ENCODE measurements at places on chromosomes 5 and 9.

DNA sequence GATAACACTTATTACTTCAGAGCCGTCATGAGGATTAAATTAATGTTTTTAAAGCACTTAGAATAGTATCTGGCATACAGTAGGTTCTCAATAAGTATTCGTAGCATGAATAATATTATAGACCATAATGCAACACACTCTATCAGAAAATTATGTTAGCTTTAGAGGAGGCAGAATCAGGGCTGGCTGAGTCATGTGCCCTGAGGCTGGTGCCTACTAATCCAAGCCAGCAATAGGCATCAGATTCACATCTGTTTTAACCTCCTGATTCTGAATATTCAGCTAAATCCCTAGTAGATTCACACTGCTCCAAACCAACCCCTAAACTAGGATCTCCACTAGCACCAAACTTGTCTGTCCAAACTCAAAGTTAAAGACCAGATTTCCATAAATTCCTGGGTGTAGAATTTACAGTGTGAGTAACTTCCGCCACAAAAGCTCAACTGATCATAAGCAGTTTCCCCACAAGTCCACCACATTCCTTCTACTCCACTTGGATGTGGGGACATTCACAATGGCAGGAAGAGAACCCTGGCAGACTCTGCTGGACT is 170.0 kb upstream of the DAPK1 start:
- H3K27me3 ChIP-seq, result no peaks in the 10 kb centered on the region
- no peak overlapping the region for H3K27ac ChIP-seq

DNA sequence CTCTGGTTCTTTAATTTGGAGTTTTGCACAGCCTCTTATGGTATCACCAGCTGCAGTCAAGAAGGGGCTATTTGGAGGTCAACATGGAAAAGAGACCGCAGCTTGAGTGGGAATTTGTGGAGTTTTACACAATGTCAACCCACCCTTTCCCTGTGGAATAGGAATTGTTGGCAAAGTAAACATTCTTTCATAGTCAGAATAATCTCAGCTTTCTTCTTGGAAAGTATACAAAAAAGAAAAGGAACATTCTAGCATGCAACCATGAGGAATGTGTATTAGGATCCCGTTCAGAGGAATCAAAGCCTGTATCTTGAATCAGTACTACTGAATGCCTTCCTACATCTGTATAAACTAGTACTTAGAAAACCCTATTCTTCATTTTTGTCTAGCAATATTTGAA is 107.6 kb downstream of the LURAP1L start:
- H3K4me3 ChIP-seq, result no peak overlapping the region
- DNase-seq, result no peak
- H3K36me3 ChIP-seq, result no peaks in the 10 kb centered on the region
- H3K4me1 ChIP-seq, result no peaks in the 10 kb centered on the region

DNA sequence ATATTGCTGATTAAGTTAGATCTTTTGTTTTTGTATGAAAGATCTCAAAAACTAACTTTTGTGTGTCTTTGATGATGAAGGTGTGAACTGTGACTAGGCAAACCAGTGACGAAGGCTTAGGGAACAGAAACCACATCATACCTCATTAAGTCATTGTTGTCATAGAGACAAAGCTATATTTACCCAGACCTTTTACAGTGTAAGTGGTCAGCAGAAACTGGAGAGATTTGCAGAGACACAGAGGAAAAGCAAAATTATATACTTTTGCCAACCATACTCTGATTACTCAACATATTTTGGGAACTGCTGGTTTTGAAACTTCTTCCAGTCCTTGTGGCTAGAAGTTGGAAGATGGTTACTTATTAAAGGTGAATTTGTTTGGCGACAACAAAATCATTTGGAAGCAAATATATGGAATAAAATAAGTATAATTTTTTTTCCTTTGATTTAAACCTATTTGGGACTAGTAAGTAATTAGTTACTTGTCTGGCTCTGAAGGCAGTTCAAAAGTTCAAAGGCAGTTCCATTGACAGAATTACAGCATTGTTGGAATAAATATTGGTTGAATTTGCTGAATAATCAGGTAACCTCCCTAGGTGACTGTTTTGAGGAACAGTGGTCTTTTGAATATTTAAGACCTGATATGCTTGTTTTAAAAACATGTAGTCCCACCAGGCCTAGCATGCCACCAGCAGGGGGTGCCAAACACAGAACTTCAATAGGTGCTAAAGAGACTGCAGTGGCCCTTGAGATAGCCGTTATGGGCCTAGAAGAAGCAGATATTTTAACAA is 103.8 kb downstream of the RPS23 start:
- DNase-seq, result peak; percentile 62
- H3K27ac ChIP-seq, result no peak overlapping the region
- no peak overlapping the region for H3K4me3 ChIP-seq

DNA sequence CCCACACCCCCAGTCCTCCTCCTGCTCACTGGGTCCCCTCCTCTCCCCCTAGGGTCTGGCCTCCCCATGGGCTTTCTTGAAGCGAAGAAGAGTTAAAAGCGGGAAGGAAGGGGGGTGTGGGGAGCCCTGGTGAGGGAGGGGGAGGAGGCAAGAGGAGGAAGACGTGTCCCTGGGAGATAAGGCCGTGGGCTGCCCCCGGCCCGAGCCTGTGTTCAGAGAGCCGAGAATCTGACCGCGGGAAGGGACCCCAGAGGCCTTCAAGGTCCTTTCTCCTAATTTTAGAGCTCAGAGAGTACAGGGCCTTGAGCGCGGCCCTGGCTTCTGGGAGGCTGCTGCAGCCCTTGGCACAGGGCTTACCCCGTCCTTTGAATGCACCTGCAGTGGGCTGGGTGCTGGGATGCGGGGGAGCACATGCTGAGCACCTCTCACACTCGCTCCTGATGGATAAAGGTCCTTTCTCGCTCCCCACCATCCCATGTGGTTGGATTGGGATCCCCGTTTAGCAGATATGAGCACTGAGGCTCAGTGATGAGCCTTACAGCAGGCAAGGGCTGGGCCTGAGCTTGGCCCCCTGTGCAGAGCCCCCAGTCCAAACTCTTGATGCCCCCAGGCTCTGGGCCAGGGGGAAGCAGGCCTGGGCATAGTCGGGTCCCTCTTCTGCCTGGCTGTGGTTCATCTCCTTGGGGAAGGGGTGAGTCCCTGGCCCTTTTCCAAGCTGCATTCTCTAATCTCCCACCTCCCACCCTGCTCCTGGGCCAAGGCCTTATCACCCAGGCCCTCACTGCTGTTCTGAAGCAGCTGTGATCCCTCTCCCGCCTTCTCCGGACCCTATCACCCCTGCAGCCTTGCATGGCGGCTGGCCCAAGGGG is 5.9 kb downstream of the GFI1B start:
- no peak overlapping the region for H3K27ac ChIP-seq
- DNase-seq, result no peak
- H3K36me3 ChIP-seq, result no peaks in the 10 kb centered on the region
- H3K27me3 ChIP-seq, result peaks cover 51% of the 10 kb centered on the region
- no peaks in the 10 kb centered on the region for H3K4me1 ChIP-seq
- H3K4me3 ChIP-seq, result no peak overlapping the region

DNA sequence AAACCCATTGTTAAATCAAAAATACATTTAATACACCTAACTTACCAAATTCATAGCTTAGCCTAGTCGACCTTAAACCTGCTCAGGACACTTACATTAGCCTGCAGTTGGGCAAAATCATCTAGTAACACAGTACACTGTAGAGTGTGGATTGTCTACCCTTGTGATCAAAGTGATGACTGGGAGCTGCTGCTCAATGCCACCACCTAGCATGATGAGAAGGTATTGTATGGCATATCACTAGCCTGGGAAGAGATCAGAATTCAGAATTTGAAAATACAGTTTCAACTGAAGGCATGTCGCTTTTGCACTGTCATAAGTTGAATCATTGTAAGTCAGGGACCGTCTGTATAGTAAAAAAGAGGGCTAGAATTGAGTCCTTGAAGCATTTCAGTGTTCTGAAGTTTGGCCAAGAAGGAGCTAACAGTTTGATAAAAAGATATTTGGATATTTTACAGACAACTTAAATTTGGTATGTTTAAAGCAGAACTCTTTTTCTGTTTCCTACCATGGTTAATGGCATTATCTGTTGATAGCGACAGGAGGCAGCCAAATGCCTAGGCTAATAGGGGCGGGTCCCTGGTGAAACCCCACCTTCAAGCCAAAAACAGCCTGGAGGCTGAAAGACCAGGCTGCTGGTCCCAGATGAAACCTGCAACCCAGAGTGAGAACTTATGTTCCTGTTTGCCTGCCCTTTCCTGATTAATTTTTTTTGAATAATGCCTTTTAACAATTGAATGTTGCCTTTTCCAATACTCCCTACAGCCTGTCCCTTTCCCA is 23.0 kb downstream of the SMIM15 start:
- no peaks in the 10 kb centered on the region for H3K4me1 ChIP-seq
- no peak for DNase-seq
- no peaks in the 10 kb centered on the region for H3K36me3 ChIP-seq
- no peaks in the 10 kb centered on the region for H3K27me3 ChIP-seq
- no peak overlapping the region for H3K4me3 ChIP-seq

- no peak for DNase-seq
- H3K27me3 ChIP-seq, result peaks cover 18% of the 10 kb centered on the region
- no peak overlapping the region for H3K4me3 ChIP-seq
These were observed 49.8 kb downstream of the FEM1C start for GRCh38 chr5:115494570-115495289.

- peak overlapping the region; percentile 0 for H3K4me3 ChIP-seq
- peaks cover 12% of the 10 kb centered on the region for H3K4me1 ChIP-seq
- no peak for DNase-seq
- H3K27ac ChIP-seq, result no peak overlapping the region
- H3K36me3 ChIP-seq, result no peaks in the 10 kb centered on the region
- H3K27me3 ChIP-seq, result peaks cover 56% of the 10 kb centered on the region
These were observed 197.1 kb upstream of the TBCA start for GRCh38 chr5:77973253-77973609.

GRCh38 chr5:34439601-34440000 is 216.5 kb upstream of the RAI14 start:
- no peaks in the 10 kb centered on the region for H3K4me1 ChIP-seq
- peaks cover 3% of the 10 kb centered on the region for H3K27me3 ChIP-seq
- no peaks in the 10 kb centered on the region for H3K36me3 ChIP-seq
- no peak for DNase-seq
- no peak overlapping the region for H3K4me3 ChIP-seq

GRCh38 chr9:33820231-33820745 is 3.3 kb downstream of the UBE2R2 start:
- H3K27me3 ChIP-seq, result no peaks in the 10 kb centered on the region
- no peak overlapping the region for H3K27ac ChIP-seq
- peaks cover 27% of the 10 kb centered on the region for H3K4me1 ChIP-seq
- DNase-seq, result no peak
- no peaks in the 10 kb centered on the region for H3K36me3 ChIP-seq

DNA sequence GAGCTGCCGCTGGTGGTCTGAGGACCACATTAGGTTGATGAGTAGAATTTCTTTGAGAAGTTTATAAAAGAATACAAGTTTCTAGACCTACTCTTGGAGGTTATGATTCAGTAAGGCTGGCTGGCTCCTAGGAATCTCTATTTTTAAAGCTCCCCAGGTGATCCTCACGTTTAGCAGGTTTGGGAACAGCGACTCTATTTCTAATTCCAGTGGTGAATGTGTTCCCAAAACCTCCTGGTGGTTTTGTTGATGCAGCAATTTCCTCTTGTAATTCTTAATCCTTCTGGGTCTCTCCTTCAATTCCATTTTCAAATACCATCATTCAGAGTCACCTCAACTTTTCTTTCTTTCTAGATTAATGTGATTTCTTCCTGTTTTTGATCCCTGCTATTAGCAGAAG is 215.9 kb upstream of the RFX3 start:
- no peak overlapping the region for H3K27ac ChIP-seq
- no peaks in the 10 kb centered on the region for H3K36me3 ChIP-seq
- no peak overlapping the region for H3K4me3 ChIP-seq
- H3K27me3 ChIP-seq, result no peaks in the 10 kb centered on the region
- H3K4me1 ChIP-seq, result no peaks in the 10 kb centered on the region
- DNase-seq, result no peak

Measured in CD4-positive, alpha-beta T cell (primary cell).